M059J (cell line): ENCODE measurements at places on chromosomes 3 and 15.

DNA sequence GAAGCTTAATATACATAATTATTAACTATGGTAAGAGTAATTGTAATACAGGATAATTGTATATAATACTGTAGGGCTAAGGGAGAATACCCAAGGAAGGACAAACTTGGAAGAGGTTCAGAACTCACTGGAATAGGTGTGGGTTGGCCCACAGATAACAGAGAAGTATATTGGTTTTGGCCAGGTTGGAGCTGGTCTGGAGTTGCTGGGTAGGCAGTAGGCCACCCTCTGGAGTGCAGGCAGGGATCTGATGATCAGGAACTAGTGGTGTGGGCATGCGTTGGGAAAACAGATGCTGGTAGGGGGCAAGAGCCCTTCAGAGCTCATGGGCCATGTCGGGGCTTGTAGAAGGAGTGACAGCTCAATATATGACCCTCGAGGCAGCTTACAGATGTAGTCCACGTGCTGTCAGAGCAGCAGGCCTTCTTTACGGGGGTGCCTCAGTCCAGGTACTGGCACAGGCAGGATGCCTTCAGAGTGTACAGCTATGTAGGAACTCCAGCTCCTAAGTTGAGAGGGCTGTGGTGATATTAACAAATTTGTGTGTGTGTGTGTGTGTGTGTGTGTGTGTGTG is 12.4 kb downstream of the IREB2 start:
- DNase-seq: no peak

DNA sequence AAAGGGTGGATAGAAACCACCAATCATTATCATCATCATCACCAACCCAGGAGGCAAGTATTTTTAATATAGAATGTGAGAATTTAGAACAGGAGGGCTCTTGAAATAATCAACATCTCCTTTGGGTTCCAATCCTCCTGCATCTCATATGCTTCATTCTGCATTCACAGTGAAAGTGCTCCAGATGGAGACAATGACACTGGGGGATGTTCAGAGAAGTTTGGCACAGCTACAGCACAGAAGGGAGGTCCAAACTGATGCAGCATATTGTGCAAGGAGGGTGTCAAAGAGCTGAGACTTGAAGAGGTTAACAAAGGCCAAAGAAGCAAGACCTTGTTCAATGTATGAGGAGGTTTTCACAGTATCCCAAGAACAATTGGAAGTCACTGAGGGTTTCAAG is 767.1 kb downstream of the NTRK3 start:
- no peak for DNase-seq

GRCh38 chr3:194130807-194131589 is 5.0 kb upstream of the HES1 start:
- DNase-seq: peak; percentile 93

- DNase-seq: peak; percentile 44
Observed at GRCh38 chr15:40053831-40054604, 15.0 kb upstream of the SRP14 start.

GRCh38 chr3:141152801-141153678 is 78.6 kb upstream of the PXYLP1 start:
- no peak for DNase-seq

DNA sequence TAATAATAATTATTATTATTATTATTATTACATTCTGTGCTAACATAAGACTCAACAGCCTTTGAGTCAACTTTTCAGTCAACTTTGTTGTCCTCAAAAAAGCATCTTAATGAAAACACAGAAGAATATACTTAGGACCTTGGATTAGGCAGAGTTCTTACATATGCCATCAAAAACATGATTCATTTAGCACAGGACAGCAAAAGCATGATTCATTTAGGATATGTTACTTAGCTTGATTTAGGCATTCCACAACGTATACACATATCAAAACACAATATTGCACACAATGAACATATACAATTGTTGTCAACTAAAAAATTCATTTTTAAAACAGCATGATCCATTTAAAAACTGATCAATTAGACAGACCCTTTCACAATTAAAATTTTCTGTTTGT is 213.0 kb downstream of the FMN1 start:
- DNase-seq: peak; percentile 31

- DNase-seq: no peak
Observed at GRCh38 chr3:153070511-153070868, 91.5 kb upstream of the RAP2B start.
